ENCODE measurements at places on chromosomes 16 and 17. TPM values are rescaled to one million over a fixed set of nuclear protein-coding genes. Genes with fewer than 3 reads are reported as not detected.

ADGRG3 gene
- total RNA-seq, result 0.47 TPM

NXPH3 gene
- total RNA-seq, result 0.94 TPM

HOXB6 gene
- 98.4 TPM for total RNA-seq

MEOX1 gene
- 3.3 TPM for total RNA-seq

CDR2L gene
- 80.7 TPM for total RNA-seq

KCNJ12 gene
- total RNA-seq, result not detected

QPRT gene
- 52.9 TPM for total RNA-seq

SLC5A2 gene
- total RNA-seq, result not detected

SHISA6 gene
- not detected for total RNA-seq

GRCh38 chr16:78463591-78463990 lies 364.1 kb downstream of the WWOX start:
- DNase-seq, result no peak
- H3K27ac ChIP-seq, result no peak overlapping the region
- H3K27me3 ChIP-seq, result no peaks in the 10 kb centered on the region
- H3K36me3 ChIP-seq, result no peaks in the 10 kb centered on the region
- H3K4me1 ChIP-seq, result no peaks in the 10 kb centered on the region

DNA sequence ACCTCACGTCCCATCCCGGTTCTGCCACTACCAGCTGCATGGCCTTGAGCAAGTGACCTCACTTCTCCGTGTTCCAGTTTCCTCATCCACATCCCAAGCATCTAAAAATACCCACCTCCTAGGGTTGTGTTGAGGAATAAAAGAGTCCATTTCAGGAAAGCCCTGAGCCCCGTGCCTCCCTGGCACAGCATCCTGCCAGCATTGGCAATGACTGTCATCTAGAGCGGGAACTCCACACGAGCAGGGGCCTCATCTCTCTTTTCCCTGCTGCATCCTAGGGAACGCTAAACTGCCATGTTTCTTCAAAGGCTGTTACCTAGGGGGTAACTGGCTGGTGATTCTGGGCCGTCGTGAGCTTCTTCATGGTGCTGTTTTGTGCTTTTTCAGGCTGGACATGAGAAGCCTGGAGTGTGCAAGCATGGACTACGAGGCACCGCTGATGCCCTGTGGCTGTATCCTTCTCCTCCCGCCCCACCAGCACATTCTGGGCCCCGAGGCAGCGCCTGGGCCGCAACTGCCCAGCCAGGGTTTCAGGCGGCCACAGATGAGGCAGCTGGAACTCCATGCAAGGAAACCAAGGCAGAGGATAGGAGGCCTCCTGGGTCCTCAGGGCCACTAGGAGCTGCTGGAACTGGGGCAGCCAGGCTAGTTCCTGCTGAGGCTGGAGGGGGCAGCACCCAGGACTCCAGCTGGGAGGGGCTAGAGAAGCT lies 221.4 kb downstream of the KATNIP start:
- DNase-seq, result no peak
- no peaks in the 10 kb centered on the region for H3K27me3 ChIP-seq
- no peaks in the 10 kb centered on the region for H3K4me1 ChIP-seq
- H3K4me3 ChIP-seq, result no peak overlapping the region
- H3K36me3 ChIP-seq, result peaks cover 53% of the 10 kb centered on the region
- no peak overlapping the region for H3K27ac ChIP-seq

- H3K4me3 ChIP-seq, result no peak overlapping the region
- DNase-seq, result no peak
- H3K27me3 ChIP-seq, result no peaks in the 10 kb centered on the region
- H3K27ac ChIP-seq, result peak overlapping the region; percentile 52
Observed at GRCh38 chr17:62819511-62820221, 11.6 kb upstream of the MARCHF10 start.

- H3K36me3 ChIP-seq, result peaks cover 19% of the 10 kb centered on the region
- peak overlapping the region; percentile 96 for H3K27ac ChIP-seq
Observed at GRCh38 chr17:83082424-83082823, 3.0 kb downstream of the METRNL start.

- H3K27me3 ChIP-seq, result no peaks in the 10 kb centered on the region
- no peak for DNase-seq
- no peaks in the 10 kb centered on the region for H3K4me1 ChIP-seq
- H3K36me3 ChIP-seq, result peaks cover 65% of the 10 kb centered on the region
- H3K4me3 ChIP-seq, result no peak overlapping the region
- no peak overlapping the region for H3K27ac ChIP-seq
Observed at GRCh38 chr16:24778671-24779070, 49.2 kb downstream of the TNRC6A start.

GRCh38 chr17:57251211-57251787 lies 5.0 kb upstream of the MSI2 start:
- no peak overlapping the region for H3K27ac ChIP-seq
- no peak for DNase-seq
- no peaks in the 10 kb centered on the region for H3K27me3 ChIP-seq

DNA sequence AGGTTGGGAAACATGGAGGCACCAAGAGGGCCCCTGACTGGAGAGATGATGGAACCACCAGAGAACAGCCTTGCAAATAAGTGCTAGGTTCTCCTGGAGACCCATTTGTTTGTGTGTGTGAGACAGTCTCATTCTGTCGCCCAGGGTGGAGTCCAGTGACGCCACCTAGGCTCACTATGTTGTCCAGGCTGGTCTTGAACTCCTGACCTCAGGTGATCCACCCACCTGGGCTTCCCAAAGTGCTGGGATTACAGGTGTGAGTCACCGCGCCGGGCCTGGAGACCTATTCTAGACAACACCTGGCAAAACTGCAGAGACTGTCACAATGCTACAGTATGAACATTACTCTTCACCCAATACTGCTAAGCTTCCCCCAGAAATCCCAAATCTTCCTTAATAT lies 1.5 kb downstream of the NPLOC4 start:
- no peaks in the 10 kb centered on the region for H3K36me3 ChIP-seq
- H3K4me3 ChIP-seq, result peak overlapping the region; percentile 88
- no peaks in the 10 kb centered on the region for H3K27me3 ChIP-seq
- DNase-seq, result no peak
- H3K27ac ChIP-seq, result no peak overlapping the region

GRCh38 chr17:61453566-61454380 lies 1.6 kb downstream of the TBX4 start:
- no peaks in the 10 kb centered on the region for H3K27me3 ChIP-seq
- H3K4me3 ChIP-seq, result no peak overlapping the region
- no peak overlapping the region for H3K27ac ChIP-seq
- no peaks in the 10 kb centered on the region for H3K36me3 ChIP-seq

DNA sequence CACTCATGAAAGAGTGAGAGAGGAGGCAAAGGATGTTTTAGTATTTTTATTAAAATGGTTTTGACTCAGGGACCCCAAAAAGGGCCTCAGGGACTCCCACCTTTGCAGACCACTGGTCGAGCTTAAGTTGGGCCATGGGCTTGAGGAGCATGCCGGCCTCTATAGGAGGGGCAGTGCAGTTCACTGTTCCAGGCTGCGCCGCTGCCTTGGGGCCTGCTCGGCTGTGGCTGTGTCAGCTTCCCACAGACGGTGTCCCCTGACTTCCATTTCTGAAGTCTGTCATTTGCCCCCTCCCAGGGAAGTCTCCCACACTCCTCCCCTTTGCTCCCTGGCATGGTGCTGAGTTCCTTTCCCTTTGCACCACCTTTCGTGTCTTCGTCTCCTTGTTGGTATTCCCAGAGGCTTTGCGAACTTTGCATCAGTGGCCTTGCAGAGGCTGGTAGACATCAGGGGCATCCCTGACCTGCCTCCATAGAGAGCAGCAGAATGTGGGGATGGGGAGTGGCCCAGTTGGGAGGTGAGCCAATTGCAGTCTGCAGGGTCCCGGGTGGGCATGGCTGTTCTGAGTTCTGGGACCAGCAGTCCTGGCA lies 17.1 kb downstream of the MPRIP start:
- H3K27me3 ChIP-seq, result no peaks in the 10 kb centered on the region
- no peak overlapping the region for H3K4me3 ChIP-seq
- H3K27ac ChIP-seq, result no peak overlapping the region
- H3K4me1 ChIP-seq, result peaks cover 53% of the 10 kb centered on the region

DNA sequence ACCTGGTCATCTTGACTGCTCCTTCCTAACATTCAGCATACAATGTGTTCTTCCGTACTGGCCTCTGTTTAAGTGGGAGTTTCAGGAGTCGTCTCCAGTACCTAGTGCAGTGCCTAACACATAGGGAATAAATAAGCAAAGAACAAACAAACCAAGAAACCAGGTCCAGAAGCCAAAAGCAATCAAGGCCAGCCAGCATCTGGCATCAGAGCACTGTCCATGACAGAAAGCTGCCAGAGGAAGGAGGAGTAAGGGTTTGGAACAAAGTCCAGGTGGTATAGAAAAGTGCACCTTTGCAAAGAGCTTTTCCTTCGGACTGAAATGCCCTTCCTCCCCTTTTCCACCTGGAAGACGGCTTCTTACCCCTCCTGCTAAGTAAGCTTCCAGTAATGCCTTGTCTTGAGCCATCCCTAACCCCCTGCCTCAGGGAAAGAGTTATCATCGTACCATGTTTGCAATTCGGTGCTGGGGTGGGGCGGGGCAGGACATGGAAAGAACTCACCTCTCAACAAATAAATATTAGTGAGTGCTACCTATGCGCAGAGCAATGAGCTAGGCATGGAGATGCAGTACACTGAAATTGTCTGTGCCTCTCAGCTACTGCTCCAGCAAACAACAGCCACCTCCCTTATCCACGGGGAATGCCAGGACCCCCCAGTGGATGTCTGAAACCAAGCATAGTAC lies 47.6 kb downstream of the C17orf67 start:
- no peak overlapping the region for H3K4me3 ChIP-seq
- H3K4me1 ChIP-seq, result no peaks in the 10 kb centered on the region
- H3K36me3 ChIP-seq, result no peaks in the 10 kb centered on the region
- H3K27me3 ChIP-seq, result no peaks in the 10 kb centered on the region

DNA sequence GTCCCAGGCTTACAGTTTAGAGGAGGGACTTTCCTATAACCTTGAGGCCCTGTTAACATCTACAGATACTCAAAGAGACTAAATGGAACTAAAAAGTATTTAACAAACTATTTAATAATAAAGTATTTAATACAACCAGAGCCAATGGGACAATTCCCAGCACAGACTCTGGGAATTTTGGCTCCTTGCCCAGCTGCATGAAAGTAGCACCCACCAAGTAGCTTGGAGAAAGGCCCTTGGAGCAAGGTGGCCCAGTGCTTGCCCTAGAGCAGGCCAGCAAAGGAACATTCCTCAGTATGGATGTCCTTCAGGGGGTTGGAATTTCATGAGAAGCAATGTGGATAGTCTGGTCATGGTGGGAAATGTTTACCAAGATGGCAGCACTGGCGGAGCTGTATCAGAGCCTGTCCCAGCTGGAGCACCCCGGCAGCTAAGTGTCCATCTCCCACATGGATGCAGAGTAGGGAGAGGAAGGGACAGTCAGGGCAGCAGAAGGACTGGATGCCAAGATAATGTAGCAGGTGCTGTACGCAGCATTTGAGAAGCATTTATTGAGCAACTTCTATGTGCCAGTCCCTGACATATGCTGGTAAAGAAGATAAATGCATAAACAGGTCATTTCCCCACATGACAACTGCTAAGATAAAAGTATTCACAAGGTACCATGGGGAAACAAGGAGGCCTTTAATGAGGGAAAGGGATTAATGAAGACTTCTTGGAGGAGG lies 5.2 kb upstream of the SMARCD2 start:
- no peaks in the 10 kb centered on the region for H3K27me3 ChIP-seq
- H3K4me1 ChIP-seq, result no peaks in the 10 kb centered on the region
- no peak overlapping the region for H3K4me3 ChIP-seq
- no peaks in the 10 kb centered on the region for H3K36me3 ChIP-seq
- DNase-seq, result no peak
- H3K27ac ChIP-seq, result no peak overlapping the region

DNA sequence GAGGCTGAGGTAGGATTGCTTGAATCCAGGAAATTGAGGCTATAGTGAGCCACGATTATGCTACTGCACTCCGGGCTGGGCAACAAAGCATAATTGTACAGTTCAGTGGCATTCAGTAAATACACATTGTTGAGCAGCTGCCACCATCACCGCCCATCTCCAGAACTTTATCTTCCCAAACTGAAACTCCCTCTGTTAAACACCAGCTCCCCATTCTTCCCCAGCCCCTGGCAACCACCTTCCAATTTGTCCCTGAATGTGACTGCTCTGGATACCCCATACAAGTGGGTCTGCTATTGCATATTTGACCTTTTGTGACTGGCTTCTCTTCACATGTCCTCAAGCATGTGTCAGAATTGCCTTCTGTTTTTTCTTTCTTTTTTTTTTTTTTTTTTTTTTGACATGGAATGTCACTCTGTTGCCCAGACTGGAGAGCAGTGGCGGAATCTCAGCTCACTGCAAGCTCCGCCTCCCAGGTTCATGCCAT lies 2.9 kb downstream of the RPL38 start:
- no peak overlapping the region for H3K4me3 ChIP-seq
- H3K36me3 ChIP-seq, result no peaks in the 10 kb centered on the region
- H3K4me1 ChIP-seq, result peaks cover 18% of the 10 kb centered on the region
- no peaks in the 10 kb centered on the region for H3K27me3 ChIP-seq
- peak overlapping the region; percentile 15 for H3K27ac ChIP-seq

DNA sequence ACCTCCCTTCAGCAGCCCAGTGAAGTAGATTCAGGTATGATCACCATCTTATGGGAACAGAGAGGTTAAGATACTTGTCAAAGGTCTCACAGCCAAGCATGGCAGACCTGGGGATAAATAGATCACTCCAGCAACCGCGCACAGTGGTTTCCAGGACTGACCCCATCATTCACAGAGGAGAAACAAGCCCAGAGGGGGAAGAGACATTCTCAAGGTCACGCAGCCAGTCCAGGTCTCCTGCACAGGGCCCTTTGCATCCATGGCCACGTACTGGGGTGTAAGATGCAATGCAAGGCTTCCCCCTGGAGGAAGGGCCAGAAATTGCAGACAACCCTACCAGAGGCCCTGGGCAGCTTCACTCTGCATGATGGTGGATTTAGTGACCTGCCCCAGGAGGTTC lies 19.9 kb downstream of the TLE7 start:
- peak; percentile 55 for DNase-seq
- H3K27ac ChIP-seq, result no peak overlapping the region
- no peaks in the 10 kb centered on the region for H3K4me1 ChIP-seq

DNA sequence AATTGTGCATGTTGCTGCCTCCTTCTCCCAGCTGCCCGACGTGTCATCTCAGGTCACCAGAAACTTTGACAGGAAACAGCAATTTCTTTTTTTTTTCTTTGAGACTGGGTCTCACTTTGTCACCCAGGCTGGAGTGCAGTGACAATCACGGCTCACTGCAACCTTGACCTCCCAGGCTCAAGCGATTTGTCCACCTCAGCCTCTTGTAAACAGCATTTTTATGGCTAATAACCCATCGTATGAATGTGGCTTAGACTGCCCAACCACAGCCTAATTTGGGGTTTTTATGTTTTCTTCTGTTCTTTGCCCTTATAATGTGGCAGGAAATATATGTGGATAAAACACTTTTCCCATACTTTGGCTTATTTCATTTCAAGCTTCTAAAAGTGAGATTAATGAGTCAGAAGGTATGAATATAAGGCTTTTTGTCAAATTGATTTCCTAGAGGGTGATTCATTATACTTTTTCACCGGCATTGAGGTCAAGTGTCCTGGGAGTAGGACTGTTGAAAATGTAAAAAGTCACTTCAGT lies 31.0 kb upstream of the SLC5A10 start:
- H3K27me3 ChIP-seq, result no peaks in the 10 kb centered on the region
- no peak for DNase-seq
- H3K4me3 ChIP-seq, result no peak overlapping the region
